Activated naive CD4-positive, alpha-beta T cell treated with anti-CD3 and anti-CD28 coated beads, Interleukin-2, amount 10 ng/mL, durations not matched to agents 5 hours and 36 hours (primary cell): ENCODE measurements at places on chromosomes 7 and 10. TPM values are rescaled to one million over a fixed set of nuclear protein-coding genes. Genes with fewer than 3 reads are reported as not detected.

The ZNF25 gene
- total RNA-seq: 5.0 TPM

The XRCC2 gene
- total RNA-seq: 8.2 TPM

The FBXL15 gene
- total RNA-seq: 11.0 TPM

The SFMBT2 gene
- 32.1 TPM for total RNA-seq

The GCK gene
- 0.14 TPM for total RNA-seq

The ANKRD2 gene
- total RNA-seq: not detected

The ACTR3C gene
- total RNA-seq: 7.7 TPM

The GPR26 gene
- total RNA-seq: not detected

The MPP7 gene
- 24.0 TPM for total RNA-seq

The HMX2 gene
- not detected for total RNA-seq

The NCF1 gene
- total RNA-seq: 5.2 TPM

The ABCB4 gene
- not detected for total RNA-seq

The ADRB1 gene
- not detected for total RNA-seq

The RNF148 gene
- not detected for total RNA-seq

The SFTPA1 gene
- not detected for total RNA-seq

The PARD3 gene
- total RNA-seq: 1.1 TPM

The CDK14 gene
- total RNA-seq: not detected

The PLXDC2 gene
- total RNA-seq: not detected

The TMEM178B gene
- 2.6 TPM for total RNA-seq

The PRSS37 gene
- total RNA-seq: not detected

The CYP3A7 gene
- total RNA-seq: not detected

The MCM7 gene
- 219 TPM for total RNA-seq

The EBF3 gene
- total RNA-seq: not detected

The SPDYE8 gene
- not detected for total RNA-seq

The SSC4D gene
- 0.31 TPM for total RNA-seq

The PIP4K2A gene
- 115 TPM for total RNA-seq

The DDX21 gene
- 79.1 TPM for total RNA-seq

The ANKRD1 gene
- total RNA-seq: not detected

The MACC1 gene
- total RNA-seq: not detected

The GNAI1 gene
- total RNA-seq: 0.60 TPM

The MRLN gene
- not detected for total RNA-seq

The CCL24 gene
- total RNA-seq: not detected

The MMD2 gene
- not detected for total RNA-seq

The TAS2R5 gene
- 1.5 TPM for total RNA-seq

The SEMA3D gene
- not detected for total RNA-seq

The GARIN1A gene
- total RNA-seq: 0.45 TPM

The ERVW-1 gene
- not detected for total RNA-seq

The OR6B1 gene
- not detected for total RNA-seq

The CLDN12 gene
- 4.6 TPM for total RNA-seq

The MRC1 gene
- total RNA-seq: not detected

The CHAT gene
- total RNA-seq: not detected

The APBB1IP gene
- total RNA-seq: 74.4 TPM

The FRMPD2 gene
- not detected for total RNA-seq

The CYP26C1 gene
- not detected for total RNA-seq

The ATRNL1 gene
- 0.19 TPM for total RNA-seq
